NCI-H1930 (cell line): ENCODE measurements at places on chromosomes 2 and 18.

DNA sequence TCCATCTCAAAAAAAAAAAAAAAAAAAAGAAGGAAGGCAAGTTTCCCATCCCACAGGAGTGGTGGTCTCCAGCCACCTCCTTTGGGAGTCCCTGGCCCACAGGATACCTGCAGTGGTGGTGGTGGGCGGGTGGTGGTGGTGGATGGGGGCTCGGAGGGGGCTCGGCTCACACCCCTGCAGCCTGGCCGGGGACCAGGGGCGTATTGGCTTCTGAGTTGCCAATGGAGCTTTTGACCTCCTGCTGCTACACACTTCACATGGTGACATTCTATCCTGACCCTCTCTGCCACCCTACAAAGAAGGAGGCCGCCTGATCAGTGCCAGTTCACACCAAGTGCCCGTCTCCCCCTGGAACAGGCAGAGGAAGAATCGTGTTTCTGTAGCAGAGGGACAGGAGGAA, 119.6 kb downstream of the NFATC1 start:
- no peak for DNase-seq

- no peak for DNase-seq
Observed at GRCh38 chr18:10792181-10792580, 266.4 kb downstream of the NAPG start.

GRCh38 chr2:201128933-201129505, 13.1 kb downstream of the CFLAR start:
- no peak for DNase-seq

- DNase-seq, result no peak
Observed at GRCh38 chr18:57833441-57834101, 30.5 kb upstream of the ATP8B1 start.

GRCh38 chr2:140593132-140593531, 1537.7 kb downstream of the LRP1B start:
- DNase-seq, result no peak

DNA sequence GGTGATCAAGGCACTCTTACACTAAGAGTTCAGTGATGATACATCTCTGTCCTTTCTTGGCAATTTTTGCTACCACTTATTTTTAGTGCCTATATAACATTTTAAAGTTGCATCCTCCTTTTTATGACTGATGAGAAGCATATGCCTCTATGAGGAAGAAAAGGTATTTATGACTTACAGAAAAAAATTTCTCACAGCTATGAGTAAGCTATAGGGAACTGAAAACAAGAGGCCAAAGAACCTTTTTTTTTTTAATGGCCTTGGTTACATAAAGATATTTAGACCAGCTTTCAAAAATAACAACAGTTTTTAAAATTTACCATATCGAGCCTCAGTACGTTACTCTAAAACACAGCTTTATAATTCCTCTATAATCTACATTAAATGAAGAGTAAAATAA, 21.3 kb downstream of the MBD5 start:
- no peak for DNase-seq

DNA sequence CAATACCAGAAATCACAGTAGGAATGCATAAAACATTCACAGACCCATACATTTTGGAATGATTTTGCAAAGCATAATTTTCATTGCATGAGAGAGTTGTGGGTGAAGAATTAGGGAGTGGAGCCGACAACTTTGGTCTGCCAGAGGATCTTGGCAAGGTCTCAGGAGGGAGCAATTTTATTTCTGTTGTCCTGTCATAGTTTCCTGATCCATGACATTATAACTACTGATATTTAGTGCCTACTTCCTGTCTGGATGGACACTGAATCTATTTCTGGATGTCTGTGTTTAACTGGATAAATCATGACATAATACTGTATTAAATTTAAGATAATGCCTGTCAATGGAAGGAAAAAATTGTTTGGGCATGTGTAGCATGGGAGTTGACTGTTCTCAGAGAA, 2.4 kb downstream of the ITGA4 start:
- DNase-seq, result no peak

- no peak for DNase-seq
Observed at GRCh38 chr2:104656571-104657163, 197.2 kb upstream of the POU3F3 start.

DNA sequence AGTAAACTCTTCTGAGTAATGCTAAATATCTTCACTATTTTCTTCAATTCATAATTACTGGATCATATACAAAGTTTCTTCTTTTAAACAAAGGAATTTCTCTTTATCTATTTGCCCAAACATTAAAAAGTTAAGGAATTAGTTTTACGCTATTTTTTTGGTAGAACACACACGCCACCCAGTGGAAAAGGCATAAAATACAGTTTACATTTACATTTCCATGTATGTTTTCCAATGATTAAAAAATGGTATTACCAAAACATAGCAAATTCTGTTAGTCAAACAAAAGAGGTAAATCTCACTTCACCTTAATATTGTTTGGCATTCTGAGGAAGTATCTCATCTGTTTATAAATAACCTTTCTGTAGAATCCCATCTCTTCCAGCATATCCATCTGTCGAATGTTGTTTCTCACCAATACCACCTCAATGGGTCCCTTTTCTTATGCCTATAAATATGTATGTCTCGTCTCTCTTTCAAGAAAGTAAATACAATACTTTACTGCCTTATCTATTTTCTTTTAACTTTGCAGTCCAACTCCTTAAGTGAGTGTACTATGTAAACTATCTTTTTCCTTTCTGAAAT, 7.2 kb downstream of the BOLL start:
- peak; percentile 19 for DNase-seq

DNA sequence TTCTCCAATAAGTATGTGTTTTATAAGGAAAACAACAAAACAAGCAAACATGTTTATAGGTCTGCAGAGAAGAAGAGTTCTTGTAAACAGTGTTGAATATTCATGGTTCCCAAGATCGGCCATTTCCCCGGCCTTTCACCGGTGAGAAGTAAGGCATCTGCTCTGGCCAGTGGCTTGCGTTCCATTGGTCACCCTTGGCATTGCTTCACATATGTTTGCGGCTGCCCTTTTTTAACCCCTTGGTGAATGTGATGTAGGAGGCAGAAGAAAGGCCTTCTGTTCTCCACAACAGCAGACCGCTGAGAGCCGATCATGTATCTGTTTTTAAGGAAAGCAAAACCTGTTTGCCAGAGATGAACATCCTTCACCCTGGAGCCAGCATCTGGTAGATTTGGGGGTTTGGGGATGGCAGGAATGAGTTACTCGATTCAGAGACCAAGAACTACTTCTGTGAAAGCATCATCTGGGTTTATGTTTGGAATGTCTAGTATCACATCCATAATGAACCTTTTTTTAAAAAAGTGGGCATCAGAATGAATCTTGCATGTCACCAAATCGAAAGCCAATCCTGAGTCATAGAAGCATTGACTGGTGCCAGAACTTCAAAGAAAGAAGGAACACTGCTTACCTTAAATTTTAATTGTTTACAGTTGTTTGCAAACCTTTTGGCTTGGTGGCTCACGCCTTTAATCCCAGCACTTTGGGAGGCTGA, 112.3 kb downstream of the AGAP1 start:
- DNase-seq, result no peak

DNA sequence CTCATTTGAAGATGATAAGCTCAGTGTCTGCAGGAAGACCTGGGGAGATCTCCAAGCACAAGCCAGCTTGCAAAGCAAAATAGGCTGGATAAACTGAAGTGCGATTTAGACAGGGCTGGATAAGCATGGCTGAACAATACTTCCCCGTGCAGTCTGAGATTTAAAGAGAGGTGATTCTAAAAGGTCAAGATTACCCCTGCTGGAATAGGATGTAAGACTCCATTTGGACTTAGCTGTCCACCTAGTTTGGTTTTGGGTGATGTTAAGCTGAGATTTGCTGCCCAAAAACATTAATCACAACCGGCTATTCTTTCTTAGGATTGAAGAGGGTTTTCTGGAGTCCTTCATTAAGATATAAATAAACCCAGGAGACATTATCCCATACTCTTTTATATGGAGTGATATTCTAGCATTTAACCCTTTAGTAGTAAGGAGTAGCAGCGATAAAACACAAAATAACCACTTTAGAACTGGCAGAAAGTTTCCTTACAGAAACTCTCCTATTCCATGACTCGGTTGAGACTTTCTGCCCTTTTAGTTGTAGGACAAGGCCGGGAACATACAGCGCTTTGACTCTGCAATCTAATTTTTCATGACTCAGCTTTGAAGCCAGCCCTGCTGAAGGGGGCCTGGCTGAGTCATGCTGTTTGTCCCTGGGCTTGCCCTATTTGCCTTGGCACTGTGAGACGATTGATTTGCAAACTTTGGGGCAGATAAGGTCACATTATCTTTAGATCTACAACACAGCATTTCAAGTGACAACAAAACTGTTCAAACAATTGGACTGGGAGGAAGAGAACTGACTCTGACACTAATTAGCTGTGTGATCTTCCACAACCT, 238.2 kb downstream of the GCA start:
- peak; percentile 28 for DNase-seq

- DNase-seq, result no peak
Observed at GRCh38 chr18:68548904-68549870, 165.7 kb downstream of the TMX3 start.
